CD4-positive, alpha-beta T cell treated with Interleukin-1 beta for 1 hour (primary cell): ENCODE measurements at places on chromosomes 16 and 17.

- DNase-seq, result peak; percentile 68
These were observed 7.3 kb upstream of the VEZF1 start for GRCh38 chr17:57995076-57995956.

DNA sequence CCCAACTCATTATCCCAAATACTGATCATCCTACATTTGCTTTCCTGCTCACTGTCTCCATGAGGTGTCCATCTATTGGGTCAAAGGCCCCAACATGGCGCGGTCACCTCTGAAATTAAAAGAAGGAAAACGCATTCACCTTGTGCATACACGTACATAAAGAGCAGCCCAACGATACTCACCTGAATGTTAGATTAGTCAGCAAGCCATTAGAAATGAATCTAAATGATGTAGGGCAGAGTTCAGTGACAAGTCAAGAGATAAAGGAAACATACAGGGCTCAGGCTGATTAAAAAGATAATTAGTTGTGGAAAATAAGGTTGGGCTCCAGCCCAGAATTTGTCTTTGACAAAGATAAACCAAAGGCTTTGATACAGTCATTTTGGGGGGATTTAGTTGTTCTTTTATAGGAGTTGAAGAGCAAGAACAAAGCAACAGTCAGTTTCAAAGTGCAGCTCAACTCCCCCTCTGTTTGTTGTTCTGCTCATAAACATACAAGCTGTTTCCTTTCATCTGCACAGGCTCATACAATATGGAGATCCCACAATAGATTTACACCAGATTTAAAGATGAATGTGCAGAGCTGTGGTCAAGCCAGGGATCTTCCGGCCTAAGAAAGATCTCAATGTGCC, 21.1 kb downstream of the NXPH3 start:
- no peak for DNase-seq

DNA sequence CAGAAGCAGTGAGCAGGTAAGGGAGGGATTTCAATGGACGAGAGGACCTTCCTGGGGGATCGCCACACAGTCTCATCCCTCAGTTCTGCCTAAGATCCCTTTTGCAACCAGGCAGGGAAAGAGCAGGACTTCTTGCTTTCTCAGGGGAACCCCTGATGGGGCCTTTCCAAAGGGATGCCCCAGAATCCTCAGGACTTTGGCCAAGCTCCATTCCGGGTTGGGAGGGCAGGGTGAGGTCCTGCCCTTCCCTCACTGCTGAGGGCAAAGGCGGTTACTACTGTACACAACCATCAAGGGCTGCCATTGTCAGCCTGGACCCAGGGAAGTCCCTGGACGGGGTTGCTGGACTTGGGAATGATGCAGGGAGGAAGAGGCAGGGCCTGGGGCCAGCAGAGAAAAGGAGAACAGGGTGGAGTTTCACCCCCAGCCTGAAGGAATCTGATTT, 9.7 kb downstream of the PRR29 start:
- no peak for DNase-seq

DNA sequence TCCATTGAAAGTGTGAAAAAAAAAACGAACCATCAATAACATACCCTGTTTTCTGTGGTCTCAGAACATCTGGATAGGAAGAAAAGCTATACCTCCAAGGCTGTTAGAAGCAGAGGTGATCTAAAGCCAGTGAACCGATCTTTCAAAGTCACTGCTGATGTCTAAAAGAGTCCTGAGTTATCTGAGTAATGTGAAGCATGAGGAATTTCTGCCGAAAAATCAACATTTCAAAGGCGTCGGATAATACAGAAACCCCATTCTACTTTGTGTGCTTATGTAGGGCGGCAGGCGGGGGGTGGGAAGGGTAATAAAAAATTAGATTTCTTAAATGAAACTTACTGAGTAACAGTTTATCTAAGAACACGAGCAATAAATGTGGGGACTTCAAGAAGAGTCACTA, 3.9 kb downstream of the XYLT1 start:
- DNase-seq, result no peak

- peak; percentile 36 for DNase-seq
These were observed 1.5 kb upstream of the GSE1 start for GRCh38 chr16:85611444-85612190.

DNA sequence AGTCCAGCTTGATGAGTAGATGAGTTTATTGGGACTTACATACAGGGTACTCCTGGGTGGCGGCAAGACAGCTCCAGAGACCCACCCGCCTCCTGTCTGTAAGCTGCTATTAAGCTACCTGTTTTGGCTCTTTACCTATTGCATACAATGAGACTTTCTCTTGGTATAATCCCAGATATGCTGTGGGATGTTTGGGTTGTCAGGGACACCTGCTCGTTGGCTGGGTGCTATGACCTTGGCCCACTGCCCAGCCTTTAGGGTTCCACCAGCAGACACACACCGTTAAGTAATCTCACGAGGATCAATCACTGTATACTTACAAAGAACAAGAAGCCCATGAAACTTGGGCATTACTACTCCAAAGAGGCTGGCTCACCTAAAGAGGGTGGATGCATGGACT, 116.4 kb downstream of the NPIPB5 start:
- no peak for DNase-seq

DNA sequence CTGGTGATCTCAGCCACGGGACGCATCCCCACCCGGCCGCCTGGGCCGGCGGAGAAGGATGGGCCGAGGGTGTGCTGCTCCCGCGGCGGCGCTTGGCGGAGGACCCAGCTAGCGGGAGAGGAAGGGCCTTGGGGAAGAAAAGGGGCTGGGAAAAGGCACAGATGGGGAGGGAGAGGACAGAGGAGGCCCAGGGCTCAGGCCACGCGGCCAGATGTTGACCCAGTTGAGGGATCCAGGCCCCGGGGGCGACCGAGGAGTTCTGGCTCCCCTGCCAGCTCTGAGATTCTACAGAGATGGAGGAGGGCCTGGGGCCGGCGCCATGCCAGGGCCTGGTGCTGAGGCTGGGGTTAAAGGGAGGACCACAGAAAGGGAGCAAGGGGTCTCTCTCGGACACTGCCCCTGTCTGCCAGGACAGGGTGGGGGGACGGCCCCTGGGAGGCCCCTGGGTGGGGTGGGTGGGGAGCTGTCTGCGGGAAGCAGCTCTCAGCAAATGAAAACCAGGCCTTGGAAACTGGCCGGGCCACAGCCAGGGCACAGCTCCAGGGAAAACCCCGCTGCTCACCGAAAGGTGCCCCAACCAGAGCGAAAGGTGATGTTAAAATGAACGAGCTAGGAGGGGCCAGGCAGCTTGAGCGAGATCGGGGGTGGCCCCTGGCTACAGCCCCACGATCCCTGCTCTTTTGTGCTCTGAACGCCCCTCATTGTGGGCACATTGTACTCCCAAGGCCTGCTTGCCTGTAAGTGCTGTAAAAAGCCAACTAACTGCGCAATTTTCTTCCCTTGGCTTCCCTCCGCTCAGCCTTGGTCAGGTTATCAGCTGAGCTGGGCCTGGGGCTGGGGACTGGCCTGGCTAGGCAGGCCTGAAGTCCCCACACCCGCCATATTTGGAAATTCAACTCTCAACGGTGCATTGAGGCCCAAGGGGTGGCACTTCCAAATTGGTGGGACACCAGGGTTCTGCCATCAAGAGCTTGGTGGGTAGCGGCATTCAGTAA, 191.4 kb downstream of the ZNF423 start:
- no peak for DNase-seq

DNA sequence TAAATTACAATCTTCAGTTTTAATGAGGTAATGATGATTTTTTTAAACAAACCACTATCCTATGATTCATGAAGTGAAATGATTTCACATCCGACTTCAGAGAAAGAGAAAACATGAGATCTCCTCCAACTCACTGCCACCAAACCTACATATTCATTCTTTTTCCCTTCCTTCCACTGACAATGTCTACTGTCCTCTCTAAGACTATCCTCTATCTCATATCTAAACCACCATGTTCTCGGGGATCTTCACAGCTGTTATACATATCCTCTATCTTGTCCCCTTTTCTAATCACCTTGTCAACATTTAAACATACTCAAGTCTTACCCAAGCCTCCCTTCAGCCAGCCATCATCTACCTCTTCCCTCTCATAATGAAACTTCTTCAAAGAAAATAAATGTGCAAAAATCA, 53.5 kb downstream of the SMURF2 start:
- DNase-seq, result no peak
